Activated B cell treated with CpG ODN at 0.5 μM for 24 hours (primary cell): ENCODE measurements at places on chromosomes 11 and 22.

DNA sequence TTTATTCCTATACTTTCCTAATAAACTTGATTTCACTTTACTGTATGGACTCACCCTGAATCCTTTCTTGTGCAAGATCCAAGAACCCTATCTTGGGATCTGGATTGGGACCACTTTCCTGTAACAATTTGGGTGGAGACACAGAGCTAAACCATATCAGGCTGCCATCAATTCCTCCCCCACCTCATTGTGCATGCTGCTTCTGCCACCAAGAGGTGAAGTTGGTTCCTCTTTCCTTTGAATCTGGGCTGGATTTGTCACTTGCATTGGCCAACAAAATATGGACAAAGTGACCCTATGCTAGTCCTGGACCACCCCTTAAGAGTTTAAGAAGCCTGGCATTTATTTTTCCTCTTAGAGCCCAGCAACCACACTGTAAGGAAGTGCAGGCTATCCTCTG is 39.4 kb upstream of the CEP295 start:
- no peaks in the 10 kb centered on the region for H3K4me1 ChIP-seq
- H3K27ac ChIP-seq: no peak overlapping the region
- no peaks in the 10 kb centered on the region for H3K36me3 ChIP-seq
- H3K4me3 ChIP-seq: no peak overlapping the region

GRCh38 chr22:16964366-16964765 is 43.7 kb downstream of the GAB4 start:
- H3K27me3 ChIP-seq: peaks cover 3% of the 10 kb centered on the region
- H3K36me3 ChIP-seq: no peaks in the 10 kb centered on the region
- no peak overlapping the region for H3K4me3 ChIP-seq
- H3K4me1 ChIP-seq: no peaks in the 10 kb centered on the region
- no peak for DNase-seq

DNA sequence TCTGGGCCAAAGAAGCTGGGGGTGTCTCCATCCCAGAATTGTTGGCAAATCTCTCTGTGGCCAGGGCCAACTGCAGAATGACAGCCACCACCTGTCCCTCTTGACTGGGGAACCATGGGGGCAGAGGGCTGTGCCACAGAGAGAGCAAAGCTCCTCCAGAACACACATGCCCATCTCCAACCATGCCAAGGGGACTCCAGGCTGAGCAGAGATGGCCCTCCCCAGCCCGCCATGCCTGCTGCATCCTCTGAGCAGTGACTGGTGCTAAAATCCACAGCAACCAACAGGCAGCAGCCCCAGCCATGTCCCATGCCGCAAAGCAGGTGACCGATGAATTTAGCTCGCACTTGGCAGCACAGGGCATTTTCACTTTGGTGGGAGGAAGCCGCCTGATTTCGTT is 45.0 kb downstream of the LARGE1 start:
- peaks cover 25% of the 10 kb centered on the region for H3K4me1 ChIP-seq
- DNase-seq: no peak
- no peaks in the 10 kb centered on the region for H3K36me3 ChIP-seq
- H3K4me3 ChIP-seq: no peak overlapping the region

- no peaks in the 10 kb centered on the region for H3K4me1 ChIP-seq
- no peaks in the 10 kb centered on the region for H3K36me3 ChIP-seq
- no peak overlapping the region for H3K27ac ChIP-seq
- DNase-seq: no peak
- peaks cover 21% of the 10 kb centered on the region for H3K27me3 ChIP-seq
Measured at GRCh38 chr22:30681831-30682230, 12.8 kb upstream of the OSBP2 start.

DNA sequence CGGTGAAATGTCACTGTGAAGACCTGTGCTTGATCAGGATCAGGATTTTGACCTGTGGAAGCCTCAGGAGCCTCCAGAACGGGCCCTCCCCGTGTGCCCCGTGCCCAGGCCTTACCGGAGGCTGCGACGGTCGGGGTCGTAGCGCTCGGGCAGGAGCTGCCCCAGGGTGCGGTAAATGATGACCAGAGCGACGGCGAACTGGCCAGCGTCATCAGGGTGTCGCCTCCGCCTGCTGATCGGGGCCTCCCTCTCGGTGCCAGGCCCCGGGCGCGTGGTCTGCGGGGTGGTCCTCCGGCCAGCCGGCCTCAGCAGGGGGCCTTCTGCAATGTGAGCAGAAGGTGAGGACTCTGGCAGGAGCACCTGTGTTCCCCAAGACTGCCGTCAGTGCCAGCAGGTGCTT is 46.2 kb downstream of the TRMU start:
- H3K27me3 ChIP-seq: no peaks in the 10 kb centered on the region
- H3K4me1 ChIP-seq: no peaks in the 10 kb centered on the region
- peaks cover 73% of the 10 kb centered on the region for H3K36me3 ChIP-seq
- no peak overlapping the region for H3K4me3 ChIP-seq
- DNase-seq: no peak
- H3K27ac ChIP-seq: no peak overlapping the region
